ENCODE measurements at places on chromosomes 7 and 10. TPM values are rescaled to one million over a fixed set of nuclear protein-coding genes. Genes with fewer than 3 reads are reported as not detected.

GRCh38 chr7:131109759-131110296, 217.8 kb upstream of the MKLN1 start:
- DNase-seq = peak; percentile 58

DNA sequence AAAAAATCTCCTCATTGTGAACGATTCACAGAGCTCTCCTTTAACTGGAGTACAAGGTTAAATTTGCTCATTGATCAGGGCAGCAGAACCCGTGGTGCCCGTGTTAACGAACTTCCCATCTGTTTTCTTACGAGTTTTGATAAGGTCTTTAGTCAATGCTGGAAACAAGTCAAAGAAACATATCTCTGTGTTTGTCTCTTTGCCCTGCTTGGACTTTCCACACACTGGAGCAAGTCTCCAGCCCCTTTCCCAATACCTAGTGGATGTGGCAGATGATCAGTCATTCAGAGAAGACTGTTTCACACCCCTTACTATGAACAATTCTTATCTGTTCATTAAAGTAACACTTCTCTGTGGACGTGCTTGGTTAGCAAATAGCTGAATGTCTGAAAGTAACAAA, 121.3 kb downstream of the ARID5B start:
- peak; percentile 33 for DNase-seq

- no peak for DNase-seq
Measured at GRCh38 chr7:69859342-69859741, 261.1 kb downstream of the AUTS2 start.

- no peak for DNase-seq
Measured at GRCh38 chr10:109403551-109403950, 519.8 kb downstream of the XPNPEP1 start.

The PRKCQ gene
- 1.4 TPM for total RNA-seq

The PTPRN2 gene
- 11.9 TPM for total RNA-seq

DNA sequence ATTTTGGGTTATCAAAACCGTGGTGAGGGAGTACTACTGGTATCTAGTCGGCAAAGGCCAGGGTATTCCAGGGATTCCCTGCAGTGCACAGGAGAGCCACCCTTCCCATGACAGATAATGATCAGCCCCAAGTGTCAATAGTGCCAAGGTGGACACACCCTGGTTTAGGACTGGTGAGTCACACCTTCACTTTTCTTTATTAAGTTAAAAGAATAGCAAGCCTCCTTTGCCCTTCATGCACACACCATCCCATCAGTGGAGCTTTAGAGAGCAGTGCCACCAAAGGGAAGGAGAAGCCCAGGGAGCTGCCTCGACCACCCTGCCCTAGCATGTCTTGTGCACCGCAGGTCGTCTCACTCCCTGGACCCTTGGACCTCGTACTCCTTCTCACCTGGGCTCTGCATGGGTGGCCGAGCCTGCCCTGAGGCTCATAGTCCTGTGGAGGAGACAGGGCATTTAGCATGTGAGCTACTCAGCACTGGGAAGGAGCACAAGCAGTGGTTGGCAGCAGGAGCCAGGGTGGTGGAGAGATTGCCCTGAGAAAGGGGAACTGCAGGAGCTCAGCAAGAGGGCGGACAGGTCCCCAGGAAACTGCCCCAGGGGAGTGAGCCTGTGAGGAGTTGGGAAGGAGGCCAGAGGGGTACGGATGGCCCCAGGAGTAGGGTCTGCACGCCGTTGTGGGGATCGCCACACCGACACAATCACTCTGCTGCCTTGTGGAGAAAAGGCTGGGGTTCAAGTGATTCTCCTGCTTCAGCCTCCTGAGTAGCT, 17.4 kb downstream of the UBE2D4 start:
- DNase-seq = no peak

The PNLIPRP1 gene
- total RNA-seq = 2.1 TPM

GRCh38 chr10:119575991-119576390, 20.8 kb downstream of the TIAL1 start:
- DNase-seq = no peak

DNA sequence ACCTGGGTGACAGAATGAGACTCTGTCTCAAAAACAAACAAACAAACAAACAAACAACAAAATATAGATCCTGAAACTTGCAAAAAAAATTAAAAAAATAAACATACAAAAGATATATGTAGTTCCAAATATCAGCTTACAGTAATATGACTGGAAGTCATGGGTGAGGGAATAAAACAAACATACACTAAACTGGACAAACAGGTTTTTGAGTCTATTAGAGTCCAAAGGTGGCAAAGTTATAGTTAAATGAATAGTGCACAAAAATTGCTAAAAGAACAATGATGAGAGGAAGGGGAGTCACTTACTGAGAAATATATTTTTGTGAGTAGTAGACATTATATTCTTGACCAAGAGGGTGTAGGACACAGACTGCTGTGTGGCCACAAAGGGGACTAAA, 16.7 kb upstream of the RSBN1L start:
- no peak for DNase-seq

The ACSM6 gene
- total RNA-seq = not detected

The NUDT13 gene
- total RNA-seq = 2.7 TPM

The PRSS2 gene
- 94.5 TPM for total RNA-seq

GRCh38 chr10:15745751-15746150, 26.0 kb upstream of the ITGA8 start:
- peak; percentile 15 for DNase-seq

- no peak for DNase-seq
Measured at GRCh38 chr10:126212738-126213137, 175.5 kb downstream of the ADAM12 start.

DNA sequence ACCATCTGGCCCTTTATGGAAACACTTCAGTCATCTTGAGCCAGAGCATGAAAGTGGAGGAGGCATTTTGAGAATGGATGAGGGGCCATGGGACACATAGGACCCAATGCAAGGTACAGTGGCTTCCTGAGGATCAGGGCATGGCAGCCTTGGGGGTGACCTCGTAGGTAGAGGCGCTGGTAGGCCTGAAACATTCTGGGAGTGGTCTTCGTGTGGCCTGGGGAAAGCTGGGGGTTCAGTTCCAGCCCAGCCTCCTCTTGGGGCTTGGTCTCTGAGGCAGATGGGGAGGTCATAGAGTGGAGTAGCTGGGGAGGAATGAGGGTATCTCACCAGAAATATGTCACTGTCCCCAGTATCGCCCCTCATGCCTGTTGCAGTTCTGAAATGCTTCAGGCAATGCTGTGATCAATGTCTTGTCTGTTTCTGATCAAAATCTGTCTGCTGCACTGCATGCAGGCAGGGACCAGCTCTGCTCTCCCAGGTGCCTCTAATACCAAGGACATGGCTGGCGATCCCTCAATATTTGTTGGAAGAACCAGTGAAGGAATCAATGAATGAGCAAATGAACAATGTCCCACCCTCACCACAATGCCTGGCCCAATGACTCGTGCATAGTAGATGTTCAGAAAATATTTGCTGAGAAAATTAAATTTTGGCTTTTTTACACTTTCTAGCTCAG, 90.9 kb downstream of the CHST15 start:
- no peak for DNase-seq

GRCh38 chr10:121531076-121531829, 67.0 kb downstream of the FGFR2 start:
- DNase-seq = peak; percentile 66

The TRIL gene
- total RNA-seq = 1.4 TPM

- no peak for DNase-seq
Measured at GRCh38 chr10:13458687-13459012, 70.2 kb downstream of the BEND7 start.

The PAXIP1 gene
- total RNA-seq = 12.5 TPM

The PCLO gene
- 7.4 TPM for total RNA-seq

- no peak for DNase-seq
Measured at GRCh38 chr10:118108194-118109026, 61.7 kb upstream of the RAB11FIP2 start.

The GRM8 gene
- 8.0 TPM for total RNA-seq

DNA sequence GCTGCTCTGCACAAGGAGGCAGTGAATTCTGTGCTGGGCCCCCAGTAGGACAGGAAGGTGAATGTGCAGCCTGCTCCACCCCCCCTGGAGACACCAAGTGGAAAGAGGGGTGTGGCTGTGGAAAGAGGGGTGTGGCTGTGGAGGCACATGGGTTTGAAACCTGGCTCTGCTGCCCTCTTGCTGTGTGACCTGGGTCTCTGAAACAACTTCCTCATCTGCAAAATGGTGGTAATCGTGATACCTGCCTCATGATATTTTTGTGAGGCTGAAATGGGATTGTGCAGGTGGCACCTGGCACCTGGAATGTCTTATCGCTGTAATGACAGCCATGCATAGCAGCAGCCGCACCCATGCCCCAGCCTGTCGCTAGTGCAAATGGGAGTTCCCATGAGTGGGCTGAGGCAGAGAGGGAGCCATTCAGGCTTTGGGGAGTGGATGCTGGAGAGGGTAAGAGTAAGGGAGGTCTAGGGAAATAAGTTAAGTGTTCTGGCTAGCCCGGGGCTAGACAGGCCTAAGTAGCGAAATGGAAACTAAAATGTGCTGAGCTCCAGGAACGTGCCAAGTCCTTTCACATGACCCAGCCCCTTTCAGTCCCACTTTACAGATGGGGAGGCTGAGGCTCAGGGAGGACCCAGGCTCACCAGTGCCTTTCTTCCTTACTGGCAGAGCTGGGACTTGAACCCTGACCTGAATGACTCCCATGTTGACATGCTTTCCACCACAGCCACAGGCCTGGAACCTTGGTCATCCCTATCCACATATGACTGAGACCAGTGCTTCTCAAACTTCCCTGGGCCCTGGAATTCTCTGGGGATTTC, 35.0 kb downstream of the C10orf105 start:
- no peak for DNase-seq

DNA sequence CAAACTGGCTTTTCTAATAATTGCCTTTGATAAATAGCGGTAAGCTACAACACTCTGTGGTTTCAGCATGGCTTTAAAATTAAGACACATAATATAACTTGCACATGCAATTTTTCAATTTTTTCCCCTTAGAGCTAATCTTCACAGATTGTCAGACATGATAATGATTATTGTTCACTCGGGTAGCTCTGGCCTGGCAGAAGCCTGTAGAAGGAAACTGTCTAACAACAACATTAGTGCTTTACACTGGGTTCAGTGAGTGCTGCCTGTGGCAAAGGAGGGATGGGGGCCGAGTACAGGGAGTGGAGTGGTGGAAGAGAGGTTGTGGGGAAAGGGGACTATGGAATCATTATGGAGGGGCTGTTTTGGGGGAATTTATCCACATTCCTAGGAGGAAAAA, 67.2 kb upstream of the AUTS2 start:
- no peak for DNase-seq

The CABCOCO1 gene
- total RNA-seq = 0.75 TPM

The LRMDA gene
- 17.1 TPM for total RNA-seq

- peak; percentile 69 for DNase-seq
Measured at GRCh38 chr7:151059367-151060112, at the start of gene SLC4A2. Gene SLC4A2, plus strand, starts transcription at chr7:151059589. Its CDS starts 2,399 bp downstream, at chr7:151061988.

The MMD2 gene
- not detected for total RNA-seq

- DNase-seq = no peak
Measured at GRCh38 chr10:46530249-46531186, 25.9 kb downstream of the GPRIN2 start.

GRCh38 chr10:95201736-95202135, 7.7 kb downstream of the ACSM6 start:
- no peak for DNase-seq

The IKZF1 gene
- 17.4 TPM for total RNA-seq

The ABCB4 gene
- 2.0 TPM for total RNA-seq

The LIPK gene
- not detected for total RNA-seq

DNA sequence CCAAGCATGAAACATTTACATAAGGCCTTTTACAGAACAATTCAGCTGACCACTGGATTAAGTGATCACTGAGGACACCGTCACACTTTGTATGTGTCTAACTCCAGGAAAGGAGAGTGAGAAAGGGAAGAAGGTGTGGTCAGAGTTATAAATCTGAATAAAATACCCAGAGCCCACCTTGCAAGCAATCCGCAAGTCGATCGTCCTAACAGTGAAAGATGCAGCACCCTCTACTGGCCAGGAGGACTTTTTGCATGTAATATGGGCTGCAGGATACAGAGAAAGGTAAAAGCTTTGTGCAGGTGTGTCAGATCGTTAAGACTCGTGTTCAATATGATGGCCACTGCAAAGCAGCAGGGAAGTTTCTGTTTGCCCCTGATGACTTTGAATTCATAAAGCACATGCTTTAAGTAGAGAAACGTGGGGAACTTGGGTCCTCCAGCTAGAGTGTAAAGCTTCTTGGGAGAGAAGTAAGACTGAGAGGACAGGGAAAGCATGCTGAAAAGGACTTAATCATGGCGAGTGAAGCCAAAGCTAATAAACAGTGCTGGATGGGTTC, 68.5 kb upstream of the BMPER start:
- DNase-seq = no peak
